NT2/D1 (cell line): ENCODE measurements at places on chromosomes 4 and X.

GRCh38 chr4:26779224-26779623 lies 81.4 kb upstream of the STIM2 start:
- DNase-seq = no peak

DNA sequence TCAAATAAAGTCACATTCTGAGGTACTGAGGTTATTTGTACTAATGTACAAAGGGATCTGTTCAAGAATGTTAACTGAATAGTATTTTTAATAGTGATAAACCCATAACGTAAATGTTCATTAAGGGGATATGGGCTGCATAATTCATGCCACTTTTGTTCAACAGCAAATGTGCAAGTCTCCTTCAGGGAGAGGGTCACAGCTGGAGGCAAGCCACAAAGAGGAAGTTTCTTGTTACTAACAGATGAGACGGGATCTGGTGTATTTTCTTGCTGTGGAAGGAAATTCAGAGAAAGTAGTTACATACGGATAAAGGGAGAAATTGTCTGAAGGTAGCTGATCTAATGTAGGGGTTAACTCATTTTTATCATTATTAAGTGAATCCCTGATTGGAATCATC lies 10.0 kb downstream of the ZFP42 start:
- no peak for DNase-seq

DNA sequence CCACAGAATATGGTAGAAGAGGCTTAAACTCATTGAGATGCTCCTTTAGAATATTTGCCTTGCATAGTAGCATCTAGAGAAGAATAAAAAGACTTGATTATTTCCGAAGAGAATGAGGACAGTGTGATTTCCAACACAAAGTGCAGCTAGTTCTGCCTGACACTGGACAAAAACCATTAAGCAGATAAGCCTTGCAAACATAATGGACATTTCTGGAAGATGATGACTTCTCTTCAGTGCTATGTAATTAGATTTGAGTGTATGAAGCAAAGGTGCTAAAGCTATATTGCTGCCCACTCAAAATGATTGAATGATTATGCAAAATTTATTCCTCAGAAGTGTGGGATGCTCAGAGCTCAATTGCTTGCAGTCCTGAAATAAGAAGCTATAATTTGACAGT lies 156.4 kb downstream of the VEGFC start:
- no peak for DNase-seq

DNA sequence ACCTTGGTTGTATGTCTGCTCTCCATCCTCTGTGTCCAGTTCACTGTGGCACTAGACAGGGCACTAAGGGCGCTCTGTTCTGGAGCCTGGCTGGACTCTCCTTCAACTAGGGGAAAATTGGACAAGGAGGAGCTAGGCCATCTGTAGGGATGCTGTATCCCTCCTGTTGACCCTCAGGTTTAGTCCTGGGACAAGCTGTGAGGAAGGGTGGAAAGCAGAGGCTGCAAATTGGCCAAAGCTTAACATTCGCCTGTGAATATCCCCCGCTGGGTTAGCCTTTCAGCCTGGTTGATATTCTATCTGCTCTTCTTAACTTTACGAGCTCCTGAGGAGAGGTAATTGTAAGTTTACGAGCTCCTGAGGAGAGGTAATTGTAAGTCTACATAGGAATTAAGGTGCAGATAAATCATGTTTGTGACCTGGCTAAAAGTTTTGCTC lies 64.4 kb upstream of the ENPEP start:
- peak; percentile 77 for DNase-seq

- no peak for DNase-seq
Measured at GRCh38 chr4:67983333-67983732, 20.0 kb upstream of the TMPRSS11A start.

GRCh38 chr4:519885-520682 lies 21.1 kb downstream of the PIGG start:
- no peak for DNase-seq

DNA sequence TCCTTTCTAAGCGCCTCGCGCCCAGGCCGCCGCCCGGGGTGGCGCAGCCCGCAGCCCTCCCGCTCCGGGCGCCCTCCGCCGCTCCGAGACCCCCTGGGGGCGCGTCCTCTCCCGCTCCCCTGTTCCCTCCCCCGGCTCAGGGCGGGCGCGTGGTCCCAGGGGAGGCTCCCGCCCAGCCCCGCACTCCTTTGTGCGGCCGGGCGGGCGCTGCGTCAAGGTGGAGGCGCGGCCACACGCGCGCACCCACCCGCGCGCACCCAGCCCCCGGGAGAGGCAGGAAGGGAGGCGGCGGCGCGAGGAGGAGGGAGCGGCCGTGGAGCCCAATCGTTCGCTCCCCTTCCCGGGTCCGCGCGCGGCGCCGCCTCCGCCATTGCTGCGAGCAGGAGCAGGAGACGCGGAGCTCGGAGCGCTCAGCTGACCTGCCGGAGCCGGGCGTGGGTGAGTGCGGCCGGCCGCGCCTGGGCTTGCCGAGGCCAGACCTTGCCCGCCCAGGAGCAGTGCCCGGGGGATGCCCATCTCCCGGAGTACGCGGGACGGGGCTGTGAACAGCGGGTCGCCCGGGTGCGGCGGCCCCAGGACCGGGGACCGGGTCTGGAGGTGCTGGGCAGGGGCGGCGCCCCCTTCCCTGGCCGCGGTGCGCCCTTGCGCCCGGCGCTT lies at the start of gene NSG1:
TSS of gene NSG1 (plus strand) at position 367 of the 657 bp plus-strand sequence. CDS start 528 bp downstream, outside the sequence.
- no peak for DNase-seq

DNA sequence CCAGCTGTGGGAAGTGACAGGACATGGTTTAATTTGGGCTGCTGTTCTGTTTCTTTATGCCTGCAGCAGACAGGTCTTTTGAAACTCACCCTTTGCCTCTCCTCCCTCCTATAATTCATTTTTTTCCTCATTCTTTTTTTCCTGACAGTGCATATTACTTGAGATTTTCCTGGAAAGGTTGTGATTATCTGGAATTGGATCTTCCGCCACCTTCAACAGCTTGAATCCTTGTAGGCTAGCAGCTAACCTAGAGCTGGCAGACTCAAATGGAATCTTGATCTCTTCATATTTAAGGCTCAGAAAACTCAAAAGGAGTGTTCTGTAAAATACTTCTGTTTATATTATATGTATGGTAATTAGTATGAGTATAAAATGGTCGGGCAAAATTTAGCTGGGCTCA lies 49.3 kb upstream of the CLCN4 start:
- no peak for DNase-seq

GRCh38 chr4:171101845-171102244 lies 711.4 kb upstream of the GALNTL6 start:
- no peak for DNase-seq

GRCh38 chr4:154126276-154126675 lies 337.4 kb upstream of the SFRP2 start:
- no peak for DNase-seq
